ENCODE measurements at places on chromosomes 13 and 19.

- no peak for DNase-seq
Observed at GRCh38 chr19:37563518-37563917, 31.1 kb downstream of the ZNF571 start.

- no peak for DNase-seq
Observed at GRCh38 chr19:41426116-41426841, 895 bp downstream of the B3GNT8 start.

GRCh38 chr19:38478273-38478971 is 44.9 kb downstream of the RYR1 start:
- no peak for DNase-seq

GRCh38 chr19:51570962-51571575 is at the start of gene ZNF175:
ZNF175 (plus strand) TSS chr19:51571283; CDS start chr19:51573330, 2,047 bp downstream.
- peak; percentile 94 for DNase-seq

GRCh38 chr19:36113894-36114720 is 568 bp downstream of the POLR2I start:
- no peak for DNase-seq

- DNase-seq, result no peak
Observed at GRCh38 chr13:29530901-29531300, 64.6 kb downstream of the SLC7A1 start.

DNA sequence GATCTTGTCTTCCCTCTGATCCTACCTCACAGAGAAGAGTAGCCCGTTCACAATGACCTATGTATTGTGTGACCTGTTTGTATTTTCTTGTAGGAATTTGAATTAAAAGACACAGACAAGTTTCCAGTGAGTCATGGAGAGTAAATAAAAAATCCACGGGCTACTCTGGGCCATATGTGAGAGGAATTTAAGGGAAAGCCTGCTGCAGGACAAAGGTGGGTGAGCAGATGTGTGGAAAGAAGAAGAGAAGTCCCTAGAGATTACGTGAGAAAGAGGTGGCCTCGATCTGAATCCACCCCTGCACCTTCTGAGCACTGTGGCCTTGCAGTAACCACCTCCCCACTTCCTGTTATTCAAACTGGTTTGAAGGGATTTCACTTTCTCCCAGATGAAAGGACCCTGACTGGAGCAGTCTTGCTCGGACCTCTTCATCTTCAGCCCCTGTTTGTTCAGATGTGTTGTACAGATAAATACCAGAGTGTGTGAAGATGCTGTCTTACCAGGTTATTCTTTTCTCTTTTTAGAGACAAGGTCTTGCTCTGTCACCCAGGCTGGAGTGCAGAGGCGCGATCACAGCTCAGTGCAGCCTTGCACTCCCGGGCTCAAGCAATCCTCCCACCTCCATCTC is 205.4 kb downstream of the PDS5B start:
- no peak for DNase-seq

DNA sequence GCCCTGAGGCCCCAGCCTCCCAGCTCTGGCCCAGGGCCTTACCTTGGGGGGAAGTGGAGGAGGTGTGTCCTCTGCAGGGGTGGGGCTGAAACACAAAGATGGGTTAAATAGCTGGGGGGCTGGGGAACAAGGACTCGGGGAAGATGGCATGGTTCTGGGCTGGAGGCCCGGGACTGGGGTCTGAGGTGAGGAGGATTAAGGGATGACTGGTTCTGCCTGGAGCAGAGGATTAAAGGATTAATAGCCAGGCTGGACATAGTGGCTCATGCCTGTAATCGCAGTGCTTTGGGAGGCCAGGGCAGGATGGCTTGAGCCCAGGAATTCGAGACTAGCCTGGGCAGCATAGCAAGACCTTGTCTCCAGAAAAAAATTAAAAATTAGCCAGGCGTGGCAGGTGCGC is 11.6 kb downstream of the MAP4K1 start:
- DNase-seq, result no peak

DNA sequence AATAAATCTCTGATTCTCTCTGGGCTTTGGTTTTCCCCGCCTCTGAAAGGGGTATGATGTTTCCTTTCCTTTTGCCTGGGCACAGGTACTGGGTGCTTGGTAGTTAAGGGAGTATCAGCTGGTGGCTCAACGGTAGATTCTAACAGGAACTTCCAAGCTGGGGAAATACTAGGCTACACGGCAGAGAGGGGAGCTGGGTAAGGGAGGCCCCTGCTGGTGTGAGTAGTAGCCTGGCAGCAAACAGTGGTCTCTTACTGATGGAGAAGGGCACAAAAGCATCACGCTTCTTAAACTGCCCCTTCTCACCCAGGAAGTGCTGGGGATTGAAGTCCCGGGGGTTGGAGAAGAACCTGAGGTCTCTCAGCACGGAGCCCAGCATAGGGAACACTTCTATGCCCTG is 26.9 kb upstream of the CYP2A7 start:
- DNase-seq, result no peak

- peak; percentile 6 for DNase-seq
Observed at GRCh38 chr13:48123812-48124211, 28.9 kb upstream of the MED4 start.

DNA sequence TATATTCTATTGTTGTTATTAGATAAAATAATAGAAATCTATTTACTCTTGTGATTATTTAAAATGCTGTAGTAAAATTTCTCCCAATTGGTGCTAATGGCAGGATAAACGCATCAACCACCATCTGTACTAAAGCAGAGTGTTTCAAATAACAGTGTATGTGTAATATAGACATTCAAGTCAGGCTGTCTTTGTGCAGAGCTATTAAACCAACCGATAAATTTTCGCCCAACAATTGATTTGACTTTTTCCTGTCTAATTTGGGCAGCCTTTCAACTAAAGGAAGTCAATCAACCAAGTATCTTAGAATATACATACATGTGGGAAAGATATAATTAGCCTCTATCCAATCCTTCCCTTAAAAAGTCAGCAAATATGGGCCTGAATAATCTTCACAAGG is 5.8 kb downstream of the AMER2 start:
- DNase-seq, result no peak

DNA sequence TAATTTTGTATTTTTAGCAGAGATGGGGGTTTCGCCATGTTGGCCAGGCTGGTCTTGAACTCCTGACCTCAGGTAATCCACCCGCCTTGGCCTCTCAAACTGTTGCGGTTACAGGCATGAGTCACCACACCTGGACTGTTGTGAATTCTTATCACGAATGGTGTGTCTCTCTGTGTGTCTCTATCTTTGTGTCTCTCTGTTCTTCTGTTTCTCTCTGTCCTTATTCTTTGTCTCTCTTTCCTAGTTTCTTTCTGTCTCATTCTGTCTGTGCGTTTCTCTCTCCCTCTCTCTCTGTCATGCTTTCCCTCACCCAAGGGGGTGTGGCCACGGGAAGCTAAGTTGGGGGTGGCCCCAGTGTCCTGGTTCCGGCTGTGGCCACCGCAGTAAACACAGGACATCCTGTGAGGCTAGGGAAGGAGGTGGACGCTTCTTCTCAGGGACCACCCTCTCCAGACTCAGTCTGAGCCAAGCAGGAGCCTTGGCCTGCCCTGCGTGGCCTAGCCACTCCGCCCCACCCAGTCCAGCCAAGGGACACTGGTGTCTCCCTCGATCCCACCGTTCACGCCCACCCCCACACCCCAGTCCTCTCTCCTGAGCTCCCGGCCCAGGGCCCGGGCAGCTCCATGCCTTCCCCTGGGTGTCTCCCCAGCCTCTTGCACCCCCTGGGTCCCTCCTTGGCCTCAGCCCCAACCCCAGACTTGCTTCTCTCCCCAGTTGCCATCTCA is 3.9 kb upstream of the PRX start:
- DNase-seq, result no peak

GRCh38 chr19:18349524-18350128 is 9.2 kb downstream of the PGPEP1 start:
- no peak for DNase-seq

DNA sequence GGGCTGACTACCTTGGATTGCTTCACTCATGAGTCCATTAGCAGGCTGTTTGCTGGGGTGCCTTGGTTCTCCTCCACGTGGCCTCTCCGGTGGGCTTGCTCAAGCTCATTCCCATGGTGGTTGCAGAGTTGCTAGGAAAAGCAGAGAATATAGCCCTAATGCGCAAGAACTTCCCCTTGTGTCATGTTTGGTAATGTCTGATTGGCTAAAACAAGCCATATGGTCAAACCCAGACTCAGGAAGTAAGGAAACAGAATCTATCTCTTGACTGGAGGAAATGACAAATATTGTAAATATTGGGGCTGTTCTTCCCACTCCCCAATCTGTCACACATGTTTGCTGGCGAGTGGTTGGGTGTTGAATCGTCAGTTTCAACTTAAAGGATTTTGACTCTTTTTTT is 12.1 kb downstream of the NFILZ start:
- DNase-seq, result no peak

DNA sequence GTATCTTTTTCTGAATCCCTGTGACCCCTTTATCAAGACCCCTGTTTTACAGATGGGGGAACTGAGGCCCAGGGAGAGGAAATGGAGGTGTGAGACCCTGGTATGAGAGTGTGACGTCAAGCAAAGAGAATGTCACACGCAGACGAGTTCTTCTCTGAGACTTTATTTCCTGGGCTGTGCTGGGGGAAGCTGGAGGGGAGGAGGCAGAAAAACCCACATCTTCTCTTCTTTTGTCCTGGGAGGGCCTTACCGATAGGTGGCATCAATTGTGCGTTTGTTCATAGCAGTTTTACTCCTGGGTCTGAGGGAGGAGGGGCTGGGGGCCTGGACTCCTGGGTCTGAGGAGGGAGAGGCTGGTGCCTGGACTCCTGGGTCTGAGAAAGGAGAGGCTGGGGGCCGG is 4.9 kb upstream of the KLK15 start:
- peak; percentile 9 for DNase-seq
